Ovary (tissue), 10 donors: ENCODE measurements at places on chromosomes 3 and 15.

DNA sequence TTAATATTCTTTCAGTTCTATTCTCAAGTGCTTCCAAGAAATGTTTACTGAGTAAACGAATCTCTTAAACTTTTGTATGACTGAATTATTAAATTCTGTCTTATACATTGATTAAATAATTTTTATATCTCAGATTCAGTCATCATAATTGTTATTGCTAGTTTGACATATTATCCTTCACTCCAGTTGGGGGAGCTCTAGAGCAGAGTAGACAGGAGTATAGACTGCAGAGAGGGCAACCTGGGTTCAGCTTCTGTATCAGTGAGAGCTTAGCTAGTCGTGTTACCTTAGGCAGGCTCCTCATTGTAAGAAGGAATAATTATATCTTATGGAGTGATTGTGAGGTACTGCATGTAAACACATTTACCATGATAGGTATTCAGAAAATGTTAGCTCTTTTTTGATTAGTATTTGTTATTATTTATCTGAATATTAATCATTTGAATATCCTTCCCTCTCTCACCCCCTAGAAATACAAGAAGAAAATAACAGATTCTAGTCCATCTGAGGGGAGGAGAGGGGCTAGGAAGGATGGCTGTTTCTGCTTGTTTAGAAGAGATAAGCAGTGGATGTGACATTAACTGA, 31.0 kb upstream of the ZCWPW2 start:
- DNase-seq, result no peak
- H3K27ac ChIP-seq, result no peak overlapping the region
- H3K4me3 ChIP-seq, result no peak overlapping the region
- H3K36me3 ChIP-seq, result no peaks in the 10 kb centered on the region

GRCh38 chr3:70856414-70857162, 544.1 kb upstream of the MDFIC2 start:
- no peaks in the 10 kb centered on the region for H3K27me3 ChIP-seq
- no peaks in the 10 kb centered on the region for H3K4me1 ChIP-seq
- no peak for DNase-seq
- no peaks in the 10 kb centered on the region for H3K36me3 ChIP-seq
- no peak overlapping the region for H3K4me3 ChIP-seq

DNA sequence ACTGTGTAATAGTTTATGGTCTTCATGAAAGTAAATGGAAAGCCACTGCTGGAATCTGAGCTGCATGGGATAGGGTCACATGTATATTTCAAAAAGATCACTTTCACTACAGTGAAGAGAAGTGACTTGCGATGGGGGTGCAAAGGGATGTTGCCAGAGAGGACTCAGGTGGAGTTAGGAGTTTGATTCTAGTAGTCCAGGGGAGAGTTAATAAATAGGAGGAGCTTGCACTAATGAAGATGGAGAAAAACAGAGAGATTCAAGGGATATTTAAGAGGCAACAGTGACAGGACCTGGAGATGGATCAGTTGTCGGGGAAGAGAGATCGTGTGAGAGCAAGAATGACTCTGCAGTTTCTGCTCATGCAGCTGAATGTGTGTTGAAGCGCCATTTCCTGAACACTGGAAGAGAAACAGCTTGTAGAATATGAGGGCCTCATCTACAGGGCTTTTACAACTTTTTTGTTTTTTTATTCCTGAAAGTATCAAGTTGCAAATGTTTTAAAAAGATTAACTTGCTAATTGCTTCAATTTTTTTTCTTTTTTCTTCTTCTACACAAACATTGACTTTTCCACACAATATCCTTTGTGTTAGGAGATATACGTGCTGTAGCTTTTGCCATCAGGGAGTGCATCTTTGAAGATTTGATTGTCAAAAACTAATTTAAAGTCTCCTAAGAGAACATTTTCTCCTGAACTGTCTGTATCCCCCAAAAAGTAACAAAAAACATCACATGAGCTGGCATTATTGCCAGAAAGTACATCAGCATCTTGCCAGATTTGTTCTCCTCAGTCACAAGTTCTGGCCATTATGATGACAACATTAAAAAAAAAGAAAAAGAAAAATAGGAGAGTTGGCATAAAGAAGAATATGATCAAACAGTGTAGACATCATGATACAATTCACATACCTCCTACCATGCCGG, 37.5 kb downstream of the SETMAR start:
- H3K4me1 ChIP-seq, result peaks cover 18% of the 10 kb centered on the region
- no peak overlapping the region for H3K4me3 ChIP-seq
- DNase-seq, result no peak
- no peaks in the 10 kb centered on the region for H3K27me3 ChIP-seq
- peak overlapping the region; percentile 60 for H3K27ac ChIP-seq
- no peaks in the 10 kb centered on the region for H3K36me3 ChIP-seq

- H3K36me3 ChIP-seq, result no peaks in the 10 kb centered on the region
- no peak overlapping the region for H3K27ac ChIP-seq
- H3K4me1 ChIP-seq, result no peaks in the 10 kb centered on the region
- no peak for DNase-seq
These were observed 975.3 kb upstream of the GBE1 start for GRCh38 chr3:82736696-82737277.

- no peaks in the 10 kb centered on the region for H3K36me3 ChIP-seq
- no peak overlapping the region for H3K27ac ChIP-seq
- H3K4me1 ChIP-seq, result no peaks in the 10 kb centered on the region
- H3K27me3 ChIP-seq, result no peaks in the 10 kb centered on the region
- no peak overlapping the region for H3K4me3 ChIP-seq
These were observed 23.1 kb downstream of the PLSCR5 start for GRCh38 chr3:146581951-146582467.

DNA sequence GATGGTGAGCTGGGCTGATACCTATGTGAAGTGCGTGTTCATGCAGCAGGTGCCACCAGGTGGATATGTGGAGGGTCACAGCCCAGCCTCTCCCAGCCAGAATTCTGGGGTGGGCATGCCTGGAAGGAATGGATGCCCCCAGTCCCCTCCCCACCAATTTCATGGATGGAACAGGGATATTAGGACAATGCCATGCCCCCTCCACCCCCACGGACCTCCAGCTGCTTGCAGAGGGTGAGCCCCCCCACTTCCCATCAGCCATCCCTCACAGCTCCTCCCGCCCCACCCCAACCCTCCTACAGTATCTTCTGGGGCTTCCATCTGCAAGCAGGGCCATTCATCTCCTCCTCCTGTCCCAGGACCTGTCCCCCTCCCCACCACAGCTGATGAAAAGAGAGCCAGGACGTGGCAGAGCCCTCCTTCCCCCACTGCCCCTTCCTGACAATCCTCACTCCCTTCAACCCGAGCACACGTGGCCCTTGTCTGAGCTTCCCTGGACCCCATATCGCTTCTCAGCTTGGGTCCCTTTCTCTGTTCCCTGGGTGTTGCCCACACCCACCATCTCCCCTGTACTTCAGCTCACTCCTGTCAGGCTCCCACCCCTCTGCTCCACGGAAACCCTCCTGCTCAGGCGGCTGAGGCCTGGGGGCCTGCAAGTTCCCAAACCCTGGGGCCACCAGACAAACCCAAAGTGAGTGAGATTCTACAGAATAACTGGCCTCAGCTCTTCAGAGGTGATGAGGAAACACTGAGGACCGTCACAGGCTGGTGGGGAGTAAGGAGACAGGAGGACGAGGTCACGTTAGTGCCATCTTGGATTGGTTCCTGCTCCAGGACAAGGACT, 2.8 kb upstream of the SEMA3G start:
- H3K36me3 ChIP-seq, result no peaks in the 10 kb centered on the region
- no peak overlapping the region for H3K4me3 ChIP-seq
- no peak for DNase-seq
